ENCODE measurements at places on chromosomes 2 and 18.

- DNase-seq: no peak
Measured at GRCh38 chr2:20994130-20994529, 49.7 kb downstream of the APOB start.

- DNase-seq: no peak
Measured at GRCh38 chr18:49894517-49895226, 81.3 kb upstream of the ACAA2 start.

DNA sequence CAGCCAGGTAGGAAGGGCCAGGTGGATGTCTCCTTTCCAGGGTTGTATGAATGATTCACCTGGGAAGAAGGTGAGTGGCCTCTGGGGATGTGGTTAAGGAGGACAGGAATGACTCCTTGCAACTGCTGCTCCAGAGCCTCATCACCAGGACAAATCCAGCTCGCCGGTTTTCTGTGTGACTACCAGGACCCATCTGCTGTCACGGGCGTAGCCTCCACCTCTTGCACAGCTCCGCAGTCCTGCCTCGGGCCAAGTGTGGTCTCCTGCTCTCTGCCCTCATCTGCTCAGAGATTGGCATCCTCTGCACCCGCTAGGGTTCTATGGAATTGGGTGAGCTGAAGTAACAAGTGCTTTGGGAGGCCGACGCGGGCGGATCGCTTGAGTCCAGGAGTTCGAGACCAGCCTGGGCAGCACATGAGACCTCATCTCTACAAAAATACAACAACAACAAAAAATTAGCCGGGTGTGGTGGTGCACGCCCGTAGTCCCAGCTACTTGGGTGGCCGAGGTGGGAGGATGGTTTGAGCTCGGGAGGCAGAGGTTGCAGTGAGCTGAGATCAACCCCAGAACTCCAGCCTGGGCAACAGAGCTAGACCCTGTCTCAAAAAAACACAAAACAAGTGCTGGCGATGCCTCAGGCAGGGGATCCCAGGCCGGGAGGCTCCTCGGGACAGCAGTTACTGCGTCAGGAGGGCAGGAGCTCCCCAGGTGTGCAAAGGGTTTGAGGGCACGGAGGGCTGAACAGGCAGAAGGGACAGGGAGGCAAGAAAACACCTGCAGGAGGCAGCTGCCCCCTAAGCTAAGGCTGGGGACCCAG lies 831 bp upstream of the D2HGDH start:
- no peak for DNase-seq

DNA sequence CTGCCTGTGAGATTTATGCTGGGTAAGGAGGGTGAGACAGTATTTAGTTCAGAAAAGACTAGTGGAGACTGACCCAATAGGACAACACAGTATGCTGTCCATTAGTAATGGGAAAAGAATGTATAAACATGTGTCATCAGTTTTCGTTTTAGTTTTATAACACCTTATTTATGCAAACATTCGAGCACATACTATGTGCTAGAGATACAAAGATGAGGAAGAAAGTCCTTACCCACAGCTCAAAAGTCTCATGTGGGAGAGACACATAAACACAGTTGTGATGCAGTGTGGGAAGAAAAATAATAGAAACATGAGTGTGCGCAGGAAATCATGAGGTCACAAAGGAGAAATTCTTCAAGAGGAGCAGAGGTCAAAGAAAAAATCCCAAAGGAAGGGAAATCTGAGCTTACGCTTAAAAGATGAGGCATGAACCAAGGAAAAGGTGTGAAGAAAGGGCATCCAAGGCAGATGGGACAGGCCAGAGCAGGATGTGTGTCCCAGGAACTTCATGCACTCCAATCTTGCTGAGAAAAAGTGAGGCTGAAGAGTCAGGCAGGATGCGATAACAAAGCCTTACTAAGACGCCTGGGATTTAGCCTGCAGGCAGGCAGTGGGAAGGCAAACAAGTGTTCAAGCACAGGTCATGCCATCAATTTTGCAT lies 8.1 kb downstream of the METTL21A start:
- DNase-seq: no peak

- DNase-seq: no peak
Measured at GRCh38 chr2:156385242-156385641, 50.9 kb upstream of the GPD2 start.

DNA sequence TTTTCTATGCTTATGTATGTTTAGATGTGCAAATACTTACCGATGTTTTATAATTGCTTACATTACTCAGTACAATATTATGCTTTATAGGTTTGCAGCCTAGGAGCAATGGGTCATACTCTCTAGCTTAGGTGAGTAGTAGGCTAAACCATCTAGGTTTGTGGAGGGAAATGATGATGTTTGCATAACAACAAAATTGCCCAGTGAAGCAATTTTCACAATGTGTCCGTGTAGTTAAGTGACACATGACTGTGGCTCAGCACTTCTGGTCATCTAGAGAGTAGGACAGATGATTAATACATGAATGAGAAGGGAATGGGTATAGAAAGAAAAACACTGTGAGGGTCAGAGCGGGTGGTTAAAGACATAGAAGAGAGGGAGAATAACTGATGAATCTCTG lies 2116.2 kb upstream of the PIK3C3 start:
- no peak for DNase-seq

GRCh38 chr2:234977228-234977679 lies 25.4 kb downstream of the SH3BP4 start:
- DNase-seq: no peak

GRCh38 chr2:188776634-188777033 lies 197.5 kb upstream of the COL3A1 start:
- DNase-seq: no peak

- no peak for DNase-seq
Measured at GRCh38 chr2:48169141-48169592, 262.9 kb upstream of the FBXO11 start.

GRCh38 chr2:63837036-63837594 lies 4.6 kb upstream of the UGP2 start:
- no peak for DNase-seq

- no peak for DNase-seq
Measured at GRCh38 chr2:232030229-232030628, 68.7 kb downstream of the DIS3L2 start.

DNA sequence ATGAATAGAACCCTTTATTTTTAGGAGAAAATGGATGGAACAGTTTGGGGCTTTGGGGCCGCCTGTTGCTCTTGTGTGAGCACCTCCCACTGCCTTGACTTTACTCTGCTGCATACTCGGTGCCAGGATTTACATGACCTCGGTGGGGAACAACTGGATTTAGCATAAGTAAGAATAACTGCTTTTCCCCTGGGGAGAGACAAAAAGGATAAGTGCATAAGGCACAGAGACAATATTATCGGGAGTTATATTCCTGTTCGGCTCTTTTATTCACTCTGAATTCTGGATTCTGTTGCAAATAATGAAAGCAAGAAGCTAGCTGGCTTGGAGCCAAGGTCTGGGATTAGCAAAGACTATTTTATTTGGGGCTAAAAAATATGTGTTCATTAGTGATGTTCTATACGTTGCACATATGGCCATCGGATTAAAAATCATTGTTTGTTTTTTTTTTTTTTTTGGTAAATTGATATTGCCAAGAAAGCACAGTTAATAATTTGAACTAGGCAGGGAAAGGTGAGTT lies 69.8 kb downstream of the CYBRD1 start:
- DNase-seq: no peak

GRCh38 chr2:216486708-216487107 lies 11.9 kb upstream of the RPL37A start:
- DNase-seq: no peak

DNA sequence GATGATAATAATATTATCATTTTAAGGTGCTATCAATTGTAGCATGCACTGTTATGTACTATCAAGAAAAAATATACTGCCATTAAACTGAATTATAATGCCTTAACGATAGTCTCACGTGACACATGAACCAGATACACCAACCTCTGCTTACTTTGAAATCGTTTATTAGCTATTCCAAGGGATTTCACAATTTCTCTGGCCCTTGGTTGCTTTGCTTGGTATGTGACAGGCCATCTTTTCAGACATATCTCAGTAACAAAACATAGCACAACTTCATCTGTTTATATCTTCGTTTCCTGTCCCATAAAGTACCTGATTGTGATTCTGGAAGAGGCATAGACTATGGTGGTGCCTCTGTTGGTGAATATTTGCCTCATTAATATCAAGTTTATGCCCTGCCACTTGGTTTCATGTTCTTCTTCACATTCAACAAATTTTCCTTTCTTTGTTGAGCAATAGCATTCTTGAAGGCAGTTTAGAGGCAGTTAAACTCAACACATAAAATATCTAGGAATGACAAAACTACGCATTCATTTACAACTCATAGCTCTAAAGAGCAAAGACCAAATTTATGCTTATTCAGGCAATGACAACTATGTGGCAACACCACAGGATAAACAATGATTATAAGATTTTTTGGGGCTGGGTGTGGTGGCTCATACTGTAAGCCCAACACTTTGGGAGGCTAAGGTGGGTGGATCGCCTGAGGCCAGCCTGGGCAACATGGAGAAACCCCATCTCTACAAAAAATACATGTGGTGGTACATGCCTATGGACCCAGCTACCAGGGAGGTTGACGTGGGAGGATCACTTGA lies 84.3 kb downstream of the MCFD2 start:
- DNase-seq: no peak

DNA sequence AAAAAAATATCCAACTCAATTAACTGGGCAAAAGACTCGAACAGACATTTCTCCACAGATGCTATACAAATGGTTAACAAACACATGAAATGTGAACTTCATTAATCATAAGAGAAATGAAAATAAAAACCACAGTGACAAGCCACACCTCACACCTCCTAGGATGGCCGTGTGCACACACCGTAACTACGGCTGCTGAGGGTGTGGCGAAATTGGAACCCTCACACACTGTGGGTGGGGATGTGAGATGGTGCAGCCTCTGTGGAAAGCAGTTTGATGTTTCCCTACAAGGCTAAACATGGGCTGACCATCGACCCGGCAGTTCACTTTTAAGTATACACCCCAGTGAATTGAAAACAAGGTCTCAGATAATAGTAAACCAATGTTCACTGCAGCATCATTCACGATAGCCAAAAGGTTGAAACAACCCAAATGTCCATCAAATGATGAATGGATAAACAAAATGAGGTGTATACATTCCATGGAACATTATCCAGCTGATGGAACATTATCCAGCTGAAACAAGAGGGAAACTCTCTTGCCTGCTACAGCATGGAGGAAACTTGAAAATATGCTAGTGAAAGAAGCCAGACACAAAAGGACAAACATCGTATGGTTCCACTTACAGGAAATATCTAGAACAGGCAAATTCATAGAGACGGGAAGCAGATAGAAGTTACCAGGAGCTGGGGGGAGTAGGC lies 32.2 kb downstream of the ZAP70 start:
- no peak for DNase-seq

- DNase-seq: no peak
Measured at GRCh38 chr18:63160172-63160995, 159.2 kb downstream of the BCL2 start.

GRCh38 chr18:8834881-8835280 lies 129.5 kb downstream of the MTCL1 start:
- DNase-seq: no peak

- DNase-seq: no peak
Measured at GRCh38 chr2:217482056-217482710, 520.6 kb downstream of the TNS1 start.

- DNase-seq: no peak
Measured at GRCh38 chr2:152019732-152020131, 79.1 kb downstream of the CACNB4 start.

GRCh38 chr18:48932462-48932818 lies 18.3 kb downstream of the SMAD7 start:
- DNase-seq: no peak

GRCh38 chr2:30683236-30683956 lies 123.8 kb downstream of the CAPN13 start:
- DNase-seq: no peak

DNA sequence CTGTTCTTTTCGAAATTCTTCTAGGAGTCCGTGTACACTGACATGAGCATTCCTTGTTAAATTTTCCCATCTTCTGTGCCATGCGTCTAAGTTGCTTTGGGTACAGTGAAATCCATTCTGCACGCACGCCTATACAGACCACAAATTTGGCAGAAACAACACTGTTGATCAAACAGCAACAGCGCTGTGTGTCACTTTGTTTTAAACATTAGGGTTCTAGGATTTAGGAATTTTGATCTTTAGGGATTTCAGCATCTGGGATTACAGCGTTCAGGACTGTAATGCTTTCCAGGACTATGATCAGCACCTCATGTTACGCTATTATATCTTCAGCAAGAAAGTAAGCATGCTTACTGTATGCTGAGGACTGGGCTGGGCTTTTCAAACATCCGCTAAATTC lies 47.1 kb upstream of the FHL2 start:
- no peak for DNase-seq

GRCh38 chr2:59084326-59084725 lies 843.2 kb upstream of the FANCL start:
- no peak for DNase-seq

- no peak for DNase-seq
Measured at GRCh38 chr2:30282721-30283120, 51.4 kb downstream of the LBH start.

- DNase-seq: no peak
Measured at GRCh38 chr2:60306267-60306861, 247.1 kb downstream of the BCL11A start.

DNA sequence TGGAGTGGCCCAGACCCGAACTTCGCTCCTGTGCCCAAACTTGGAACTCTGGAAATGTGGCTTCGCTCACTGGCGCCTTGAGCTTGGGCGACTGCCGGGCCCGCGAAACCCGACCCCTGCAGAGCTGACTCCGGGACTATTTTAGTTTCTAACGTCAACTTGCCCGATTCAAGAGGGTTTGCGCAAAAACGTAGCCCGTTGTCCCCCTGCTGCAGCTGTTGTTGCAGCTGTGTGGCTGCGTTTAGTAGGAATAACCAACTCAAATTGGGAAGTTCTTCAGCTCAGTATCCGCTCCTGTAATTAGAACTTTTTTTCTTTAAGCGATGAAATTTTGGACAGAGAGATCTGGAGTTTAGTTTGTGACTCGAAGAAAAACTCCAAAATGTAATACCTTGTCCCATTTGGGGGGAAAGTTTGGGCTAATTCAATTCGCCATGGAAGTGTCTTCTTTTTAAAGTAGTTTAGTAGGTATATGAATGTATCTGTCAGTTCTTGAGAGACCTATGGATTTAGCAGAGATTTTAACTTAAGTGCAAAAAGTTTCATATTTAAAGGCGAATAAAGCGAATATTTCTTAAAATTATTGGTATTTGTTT lies 559 bp downstream of the MYL12A start:
- peak; percentile 81 for DNase-seq

- DNase-seq: peak; percentile 49
Measured at GRCh38 chr2:47299555-47299954, 103.4 kb upstream of the MSH2 start.

- DNase-seq: no peak
Measured at GRCh38 chr2:118968042-118968441, 26.0 kb downstream of the MARCO start.

- no peak for DNase-seq
Measured at GRCh38 chr2:37786854-37787253, 115.4 kb upstream of the CDC42EP3 start.

DNA sequence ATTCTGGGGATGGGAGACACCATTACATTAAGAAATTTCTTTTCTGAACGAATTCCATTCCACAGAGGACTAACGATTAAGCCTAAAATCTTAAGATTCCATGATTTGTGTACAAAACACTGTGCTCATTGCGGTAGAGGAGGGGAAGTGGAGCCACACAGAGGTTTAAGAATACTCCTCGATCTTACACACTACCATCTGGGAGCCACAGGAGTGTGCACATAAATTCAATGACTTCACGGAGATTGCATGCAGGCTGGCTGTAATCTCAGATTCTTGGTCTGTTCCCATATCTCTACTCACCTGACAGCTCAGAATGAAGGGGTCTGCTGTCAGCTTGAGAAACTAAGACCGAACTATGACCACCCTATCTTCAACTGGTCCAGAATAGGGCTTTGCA lies 762 bp downstream of the VPS4B start:
- DNase-seq: peak; percentile 47

Data from erythroblast (primary cell).